Activated T-helper 1 cell treated with anti-CD3 and anti-CD28 coated beads, Interleukin-2, amount 50 U/mL, for 16 hours (primary cell): ENCODE measurements at places on chromosomes 6 and 20.

DNA sequence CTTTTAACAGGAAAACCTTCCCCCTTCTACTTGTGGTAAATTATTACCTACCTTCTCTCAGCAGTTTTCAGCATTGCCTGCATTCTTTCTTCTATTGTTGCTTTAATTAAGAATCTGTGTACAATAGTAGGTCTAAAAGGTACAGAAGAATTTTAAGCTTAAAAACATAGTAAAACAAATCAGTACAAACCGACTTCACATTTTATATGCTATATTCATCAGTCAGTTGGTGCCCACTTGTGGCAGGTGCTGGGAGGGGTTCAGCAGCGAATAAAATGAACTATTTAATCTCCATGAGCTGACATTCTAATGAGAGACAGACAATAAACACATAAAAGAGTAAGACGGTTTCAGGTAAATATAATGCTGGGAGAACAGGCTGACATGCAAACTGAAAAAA is 73.4 kb upstream of the FBXO30 start:
- no peak for DNase-seq

- no peak for DNase-seq
Measured at GRCh38 chr6:136790411-136791295, 1.6 kb downstream of the MAP3K5 start.

DNA sequence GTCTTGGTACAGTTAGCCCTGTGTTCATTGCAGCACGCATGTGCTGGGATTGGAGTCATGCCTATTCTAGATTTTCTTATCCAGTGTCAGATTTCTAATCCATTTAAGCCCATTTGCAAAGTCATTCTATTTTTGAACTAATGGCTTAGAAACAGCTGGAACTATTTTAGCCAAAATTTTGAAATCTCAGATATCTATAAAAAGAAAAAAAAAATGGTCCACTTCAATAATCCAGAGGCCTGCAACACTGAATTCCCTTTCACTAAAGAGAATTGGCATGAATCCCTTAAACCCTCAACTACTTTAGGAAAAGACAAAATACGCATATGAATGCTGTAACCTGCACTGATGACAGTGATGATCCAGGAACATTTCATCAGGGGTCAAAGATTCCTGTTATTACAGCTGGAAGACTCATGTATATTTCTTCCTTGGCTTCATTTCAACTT is 1.5 kb downstream of the COL21A1 start:
- DNase-seq: no peak

GRCh38 chr6:71396410-71396801 is 107.8 kb downstream of the OGFRL1 start:
- no peak for DNase-seq

DNA sequence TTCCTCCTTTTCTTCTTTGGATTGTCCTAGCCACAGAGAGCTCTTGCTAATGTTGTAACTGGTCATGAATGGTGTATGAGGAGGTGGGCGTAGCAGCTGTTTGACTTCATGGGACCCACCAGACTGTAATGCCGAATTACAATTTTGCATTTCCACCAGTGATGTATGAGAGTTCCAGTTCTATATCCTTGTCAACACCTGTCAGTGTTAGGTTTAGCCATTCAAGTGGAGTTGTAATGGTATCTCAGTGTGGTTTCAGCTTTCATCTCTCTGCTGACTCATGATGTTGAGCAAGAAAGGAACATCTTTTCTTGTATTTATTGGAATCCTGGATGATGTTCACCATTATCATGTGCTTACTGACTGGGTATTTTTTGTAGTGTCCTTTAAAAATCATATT is 5.1 kb downstream of the IGF2R start:
- no peak for DNase-seq

DNA sequence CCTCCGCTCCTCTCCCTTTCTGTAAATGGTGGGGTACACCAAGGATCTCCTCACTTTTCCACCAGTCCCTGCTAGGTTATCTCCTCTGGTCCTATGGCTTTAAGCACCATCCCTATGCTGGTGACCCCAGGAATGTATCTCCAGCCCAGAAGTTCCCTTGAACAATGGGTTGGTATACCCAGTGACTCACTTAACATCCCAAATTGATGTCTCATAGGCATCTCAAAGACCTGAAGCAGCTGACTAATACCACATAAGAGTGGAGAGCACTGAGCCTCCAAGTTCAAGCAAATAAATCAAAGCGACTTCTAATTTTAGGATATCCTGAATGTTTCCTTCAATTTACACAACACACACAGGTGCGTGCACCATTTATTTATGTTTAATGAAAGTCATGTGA is 48.3 kb downstream of the ADGRF1 start:
- no peak for DNase-seq

- DNase-seq: no peak
Measured at GRCh38 chr6:133551436-133551835, 310.3 kb downstream of the EYA4 start.

DNA sequence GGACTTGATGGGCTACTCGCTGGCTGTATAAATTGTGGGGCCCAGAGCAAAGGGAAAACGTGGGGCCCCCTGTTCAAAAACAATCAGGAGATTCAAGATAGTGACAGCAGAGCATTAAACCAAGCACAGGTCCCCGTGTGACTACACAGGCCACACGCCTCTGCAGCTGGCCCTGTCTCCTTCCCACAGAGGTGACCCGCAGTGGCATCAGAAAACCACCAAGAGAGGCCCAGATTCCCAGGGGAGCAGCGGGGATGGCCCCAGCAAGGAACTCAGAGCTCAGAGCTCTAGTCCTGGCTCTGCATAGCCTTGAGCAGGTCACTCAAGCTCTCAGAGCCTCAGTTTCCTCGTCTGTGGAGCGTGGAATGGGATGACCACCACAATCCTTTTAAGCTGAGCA is 57.6 kb downstream of the CPNE5 start:
- no peak for DNase-seq

DNA sequence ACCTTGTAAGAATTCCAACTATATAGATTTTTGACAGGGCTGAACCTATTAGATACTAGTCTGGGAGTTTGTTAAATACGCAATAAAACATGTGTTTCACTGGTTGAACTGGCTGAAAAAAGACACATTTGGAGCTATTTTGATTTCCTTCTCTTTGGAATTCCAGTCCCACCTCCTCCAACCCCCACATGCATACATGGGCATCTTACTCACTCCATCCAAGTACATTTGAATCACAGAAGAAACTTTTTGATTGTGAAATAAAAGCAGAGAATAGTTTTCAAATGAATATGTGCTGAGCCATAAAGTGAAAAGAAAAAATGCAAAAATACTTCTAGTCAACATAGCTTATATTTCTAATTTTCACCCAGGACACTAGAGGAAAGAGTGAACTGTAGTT is 33.9 kb upstream of the STXBP5 start:
- no peak for DNase-seq

- DNase-seq: no peak
Measured at GRCh38 chr20:37299718-37300528, 10.5 kb downstream of the MANBAL start.
